ENCODE measurements at places on chromosomes 1 and 21. TPM values are rescaled to one million over a fixed set of nuclear protein-coding genes. Genes with fewer than 3 reads are reported as not detected.
A peak's percentile ranks its signal among the peaks of the same experiment; 100 is the strongest.

DNA sequence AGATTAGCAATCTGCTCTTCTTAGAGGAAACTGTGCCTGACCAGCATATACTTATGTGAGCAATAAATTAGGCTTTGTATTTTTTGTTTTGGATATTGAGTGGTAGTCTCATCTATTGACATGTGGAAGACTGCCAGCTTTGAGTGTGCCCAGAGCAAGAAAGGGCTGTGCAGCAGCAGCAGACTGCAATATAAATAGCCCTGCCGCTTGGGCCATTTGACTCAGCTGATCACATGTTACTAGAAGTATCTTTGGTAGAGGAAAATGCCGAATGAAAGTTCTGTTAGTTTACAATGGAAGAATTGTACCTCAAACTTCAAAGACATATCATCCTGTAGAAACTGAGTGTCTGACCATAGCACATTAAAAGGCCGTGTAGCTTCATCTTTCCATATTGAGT lies 9.1 kb upstream of the PSMB2 start:
- H3K27ac ChIP-seq, result no peak overlapping the region
- no peaks in the 10 kb centered on the region for H3K4me1 ChIP-seq
- H3K4me3 ChIP-seq, result no peak overlapping the region
- peaks cover 61% of the 10 kb centered on the region for H3K27me3 ChIP-seq
- no peaks in the 10 kb centered on the region for H3K36me3 ChIP-seq
- DNase-seq, result no peak

DNA sequence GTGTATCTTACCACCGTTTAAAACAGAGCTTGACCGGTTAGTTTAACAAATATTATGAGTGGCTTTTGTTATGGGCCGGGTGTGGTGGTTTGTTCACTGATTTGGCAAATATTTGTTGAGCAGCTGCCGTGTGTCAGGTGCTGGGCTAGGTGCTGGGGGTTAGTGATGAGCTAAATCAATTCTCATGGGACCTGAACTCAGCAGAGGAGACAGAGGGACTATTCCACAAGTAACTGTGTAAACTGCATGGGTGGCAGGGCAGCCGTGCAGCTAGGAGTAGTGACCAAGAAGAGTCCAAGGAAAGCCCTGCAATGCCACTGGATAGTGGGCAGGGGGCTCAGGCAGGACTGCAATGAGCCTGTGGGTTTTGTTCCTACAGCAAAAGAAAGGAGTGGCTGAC lies 11.2 kb upstream of the C2CD2 start:
- DNase-seq, result no peak
- H3K4me3 ChIP-seq, result no peak overlapping the region
- no peaks in the 10 kb centered on the region for H3K36me3 ChIP-seq
- H3K4me1 ChIP-seq, result no peaks in the 10 kb centered on the region
- peaks cover 16% of the 10 kb centered on the region for H3K27me3 ChIP-seq

DNA sequence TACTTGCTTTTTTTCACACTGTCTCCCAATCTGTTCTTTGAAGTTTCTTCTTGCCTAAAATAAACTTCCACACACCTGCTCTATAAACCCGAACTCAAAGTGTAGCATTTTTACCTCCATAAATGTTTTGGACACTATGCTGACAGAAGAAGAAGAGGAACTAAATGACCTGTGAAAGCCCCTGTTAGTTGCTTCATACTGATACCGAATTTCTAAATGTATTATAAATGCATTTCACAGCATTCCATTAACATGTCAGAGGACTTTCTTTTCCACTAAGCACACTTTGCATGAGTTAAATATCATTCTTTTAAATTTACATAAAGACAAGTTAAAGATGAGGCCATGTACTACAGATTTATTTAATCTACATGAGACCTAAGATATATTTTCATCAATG lies 281.0 kb downstream of the SMYD3 start:
- no peak overlapping the region for H3K4me3 ChIP-seq
- H3K36me3 ChIP-seq, result no peaks in the 10 kb centered on the region
- no peaks in the 10 kb centered on the region for H3K27me3 ChIP-seq
- no peak overlapping the region for H3K27ac ChIP-seq
- DNase-seq, result no peak

DNA sequence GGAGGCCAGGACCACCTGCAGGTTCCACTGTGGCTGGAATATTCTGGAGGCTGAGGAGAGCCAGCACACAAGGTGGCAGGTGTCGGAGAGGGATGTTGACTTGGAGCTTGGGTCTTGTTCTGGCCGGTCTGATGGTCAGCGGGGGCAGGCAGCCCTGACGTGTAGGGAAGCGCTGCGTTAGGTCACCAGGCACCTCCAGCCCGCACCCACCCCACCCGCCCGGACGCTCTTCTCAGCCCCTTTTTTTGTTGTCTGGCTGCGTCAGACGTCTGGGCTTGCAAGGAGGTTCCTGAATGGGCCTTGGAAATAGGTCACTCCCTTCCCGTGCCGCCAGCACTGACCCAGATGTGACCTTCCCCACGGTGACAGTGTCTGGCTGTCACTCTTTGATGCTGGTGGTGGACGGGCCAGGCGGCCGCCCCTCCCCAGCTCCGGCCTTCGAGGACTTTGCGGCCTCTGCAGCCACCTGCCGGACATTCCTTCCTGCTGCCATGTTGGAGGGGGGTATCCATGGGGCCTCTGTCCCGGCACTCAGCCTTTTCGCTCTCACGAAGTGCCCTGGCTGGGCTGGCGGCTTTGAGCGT lies 30.1 kb downstream of the SPSB1 start:
- H3K27me3 ChIP-seq, result no peaks in the 10 kb centered on the region
- DNase-seq, result no peak
- H3K4me1 ChIP-seq, result peaks cover 6% of the 10 kb centered on the region
- H3K4me3 ChIP-seq, result no peak overlapping the region
- no peak overlapping the region for H3K27ac ChIP-seq
- H3K36me3 ChIP-seq, result peaks cover 1% of the 10 kb centered on the region

DNA sequence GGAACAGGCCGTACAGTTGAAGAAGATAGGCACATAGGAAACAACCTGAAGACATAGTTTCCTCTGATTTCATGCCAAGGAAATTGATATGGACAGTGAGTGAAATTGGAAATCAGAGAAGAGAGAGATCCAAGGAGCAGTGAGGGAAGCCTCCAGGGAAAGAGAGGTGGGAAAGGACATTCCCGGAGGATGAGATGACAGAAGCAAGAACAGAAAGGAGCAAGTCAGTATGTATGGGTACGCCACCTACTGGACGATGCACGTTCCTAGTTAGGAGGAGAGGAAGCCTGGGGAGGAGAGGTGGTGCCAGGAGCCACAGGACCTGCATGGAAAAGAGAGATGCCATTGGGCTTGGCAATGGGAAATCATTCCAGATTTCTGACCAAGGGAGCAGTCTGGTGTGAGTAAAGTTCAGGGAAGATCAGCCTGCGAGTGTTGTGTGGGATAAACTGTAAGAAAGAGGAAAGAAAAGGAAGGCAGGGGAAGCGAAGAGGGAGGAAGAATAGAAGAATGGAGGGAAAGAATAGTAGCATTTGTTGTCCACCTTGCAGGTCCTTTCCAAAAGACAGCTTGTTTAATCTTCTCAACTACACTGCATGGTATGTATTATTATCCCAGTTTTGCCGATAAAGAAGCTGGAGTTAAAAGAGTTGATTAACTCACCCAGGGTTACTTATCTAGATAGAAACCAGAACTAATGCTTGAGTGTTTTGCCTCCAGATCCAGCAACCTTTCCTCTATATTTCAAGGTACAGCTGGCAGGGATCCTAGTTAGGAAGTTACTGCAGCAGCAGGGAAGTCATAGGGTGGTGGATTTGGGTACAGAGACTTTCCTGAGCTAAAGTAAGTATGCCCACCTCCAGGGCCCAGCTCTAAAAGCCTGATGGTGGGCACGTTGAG lies 27.4 kb downstream of the C1orf116 start:
- H3K4me3 ChIP-seq, result no peak overlapping the region
- H3K36me3 ChIP-seq, result no peaks in the 10 kb centered on the region
- H3K27me3 ChIP-seq, result peaks cover 24% of the 10 kb centered on the region
- no peak for DNase-seq
- H3K4me1 ChIP-seq, result peaks cover 2% of the 10 kb centered on the region

DNA sequence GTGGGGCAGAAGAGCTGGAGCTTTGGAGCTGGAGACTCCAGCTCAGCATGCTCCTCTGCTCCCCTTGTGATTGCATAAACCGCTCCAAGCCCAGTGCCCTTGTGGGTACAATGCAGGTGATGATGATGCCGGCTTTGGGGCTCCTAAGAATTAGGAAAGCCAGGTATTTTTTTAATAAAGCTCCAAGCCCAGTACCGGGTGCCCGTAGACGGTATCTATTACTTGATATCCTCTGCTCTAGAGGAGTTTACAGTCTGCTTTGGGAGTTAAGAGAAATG lies 27.2 kb downstream of the TENT5C start:
- no peak overlapping the region for H3K4me3 ChIP-seq
- peaks cover 37% of the 10 kb centered on the region for H3K27me3 ChIP-seq
- H3K4me1 ChIP-seq, result peaks cover 37% of the 10 kb centered on the region
- no peak for DNase-seq
- peaks cover 6% of the 10 kb centered on the region for H3K36me3 ChIP-seq

DNA sequence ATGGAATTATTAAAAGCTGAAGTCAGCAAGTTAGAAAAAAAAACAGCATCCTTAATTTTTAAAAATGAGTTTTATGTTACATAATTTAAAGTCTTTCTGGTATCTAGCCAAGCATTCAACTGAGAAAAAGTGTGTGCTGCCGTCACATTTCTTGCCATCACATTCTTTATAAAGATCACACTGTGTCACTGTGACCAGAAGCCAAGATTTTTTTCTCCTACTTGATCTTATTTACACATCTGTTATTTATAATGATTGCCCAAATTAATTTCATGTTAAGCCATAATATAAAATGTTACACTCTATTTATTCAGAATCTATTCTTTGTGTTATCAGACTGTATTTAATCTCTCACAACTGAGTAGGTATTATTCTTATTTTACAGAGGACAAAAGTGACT lies 1603.7 kb downstream of the PLA2G4A start:
- H3K36me3 ChIP-seq, result no peaks in the 10 kb centered on the region
- no peak overlapping the region for H3K4me3 ChIP-seq
- no peak overlapping the region for H3K27ac ChIP-seq
- DNase-seq, result no peak

DNA sequence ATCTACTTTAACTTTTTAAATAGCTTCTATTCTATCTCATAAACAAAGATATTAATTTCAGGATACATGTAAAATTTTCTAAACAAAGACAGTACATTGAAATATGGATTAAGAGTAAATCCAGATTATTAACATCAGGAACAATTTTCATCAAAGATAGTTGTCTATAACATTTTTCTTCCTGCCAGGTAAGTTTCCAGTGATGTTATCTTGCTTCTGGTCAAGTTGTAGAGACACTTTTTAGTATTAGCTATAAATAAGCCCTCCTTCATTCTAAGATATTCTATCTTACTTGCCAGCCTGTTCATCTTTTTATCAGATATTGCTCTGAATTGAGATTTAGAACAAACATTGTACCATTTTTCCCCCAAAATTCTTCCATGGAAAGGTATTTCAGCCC lies 94.4 kb upstream of the KCTD3 start:
- no peak overlapping the region for H3K4me3 ChIP-seq
- no peaks in the 10 kb centered on the region for H3K4me1 ChIP-seq
- no peak overlapping the region for H3K27ac ChIP-seq

DNA sequence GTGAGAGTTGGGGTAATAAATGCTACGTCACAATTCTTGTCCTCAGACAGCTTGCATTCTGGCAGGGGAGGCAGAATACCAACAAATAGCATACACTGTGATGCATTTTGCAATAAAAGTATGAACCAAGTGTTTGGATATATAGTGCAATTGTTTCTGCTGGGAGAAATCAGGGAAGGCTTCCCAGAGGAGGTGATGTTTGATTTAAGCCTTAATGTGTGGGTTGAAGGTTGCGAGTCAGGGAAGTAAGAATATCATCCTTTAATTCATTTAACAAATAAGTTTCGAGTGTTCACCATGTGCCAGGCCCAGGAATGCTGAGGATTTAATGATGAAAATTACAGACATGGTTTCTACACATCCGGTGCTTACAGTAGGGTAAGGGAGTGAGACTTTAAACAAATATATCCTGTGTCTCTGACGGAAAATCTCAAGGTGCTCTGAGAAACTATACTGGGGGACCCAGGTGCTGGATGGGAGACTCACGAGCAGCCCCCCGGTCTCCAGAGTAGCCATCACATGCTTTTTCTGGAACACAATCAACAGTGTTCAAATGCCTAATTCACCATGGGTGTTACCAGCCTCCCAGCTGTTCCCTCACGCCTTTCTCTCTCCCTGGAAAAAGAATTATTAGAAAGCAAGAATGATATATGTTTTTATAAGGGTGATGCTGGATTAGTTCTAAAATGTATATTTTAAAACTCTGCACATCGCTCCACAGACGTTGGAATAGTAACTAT lies 31.7 kb downstream of the RASSF5 start:
- no peaks in the 10 kb centered on the region for H3K27me3 ChIP-seq
- no peak for DNase-seq
- peaks cover 3% of the 10 kb centered on the region for H3K36me3 ChIP-seq
- no peak overlapping the region for H3K27ac ChIP-seq
- H3K4me1 ChIP-seq, result peaks cover 5% of the 10 kb centered on the region
- no peak overlapping the region for H3K4me3 ChIP-seq

DNA sequence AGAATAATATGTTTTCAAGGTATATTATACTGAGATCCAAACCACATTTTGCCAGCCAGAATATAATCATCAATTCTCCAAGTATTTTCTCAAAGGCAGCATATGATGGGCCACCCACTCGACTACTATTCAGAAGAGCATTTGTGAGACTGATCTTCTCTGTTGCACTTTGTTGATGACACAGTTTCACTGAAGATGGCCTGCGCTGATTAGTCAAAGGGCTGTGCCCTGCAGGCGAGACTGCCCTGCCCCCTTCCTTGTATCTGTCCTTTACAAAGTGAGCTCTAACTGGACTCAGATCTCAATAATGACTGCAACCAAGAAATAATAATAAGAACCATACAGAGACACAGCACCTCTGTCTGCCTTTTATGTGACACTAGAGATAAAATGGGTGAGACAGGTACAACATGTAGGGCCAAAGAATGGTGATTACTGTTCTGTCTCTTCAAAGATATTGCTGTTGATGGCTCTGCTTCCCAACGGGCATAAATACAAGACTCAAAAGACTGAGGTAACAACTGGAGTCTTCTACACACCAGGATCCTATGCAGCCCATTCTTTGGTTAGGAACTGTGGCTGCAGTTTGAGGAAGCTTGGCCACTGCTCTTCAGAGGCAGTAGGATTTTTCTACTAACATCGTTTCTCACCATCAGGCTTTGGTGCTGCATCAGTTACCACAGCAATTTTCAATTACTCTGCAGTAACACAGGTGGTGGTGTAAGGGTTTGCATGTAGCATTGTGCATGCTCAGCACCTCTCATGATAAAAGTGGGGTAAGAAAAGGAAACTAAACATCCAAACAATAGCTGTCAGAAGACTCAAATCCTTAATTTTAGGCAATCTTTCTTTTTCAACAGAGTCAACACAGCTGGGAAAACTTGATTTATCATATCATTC lies 481.1 kb downstream of the PTBP2 start:
- DNase-seq, result no peak
- H3K4me1 ChIP-seq, result no peaks in the 10 kb centered on the region
- H3K27me3 ChIP-seq, result no peaks in the 10 kb centered on the region
- H3K27ac ChIP-seq, result no peak overlapping the region
- no peaks in the 10 kb centered on the region for H3K36me3 ChIP-seq
- H3K4me3 ChIP-seq, result no peak overlapping the region

GRCh38 chr1:32247983-32248889 lies 1.2 kb downstream of the FAM167B start:
- peaks cover 40% of the 10 kb centered on the region for H3K4me1 ChIP-seq
- H3K36me3 ChIP-seq, result peaks cover 17% of the 10 kb centered on the region
- H3K27me3 ChIP-seq, result no peaks in the 10 kb centered on the region
- peak; percentile 74 for DNase-seq

SPRR3 gene
- not detected for total RNA-seq

RIIAD1 gene
- not detected for total RNA-seq

MAGI3 gene
- 4.1 TPM for total RNA-seq

Measured in activated T-helper 2 cell treated with anti-CD3 and anti-CD28 coated beads, Interferon-gamma antibody, Interleukin-2, Interleukin-4, amounts not matched to agents 10 μg/mL and 5 μg/mL and 100 μg/mL, durations not matched to agents 14 hours and 24 hours and 36 hours (primary cell).